ENCODE measurements at places on chromosomes 2 and 18. TPM values are rescaled to one million over a fixed set of nuclear protein-coding genes. Genes with fewer than 3 reads are reported as not detected.

EGR4 gene
- not detected for total RNA-seq

ICOS gene
- total RNA-seq: 0.12 TPM

LOXHD1 gene
- total RNA-seq: not detected

TSPYL6 gene
- not detected for total RNA-seq

C1QL2 gene
- total RNA-seq: not detected

ALPI gene
- not detected for total RNA-seq

IL1A gene
- total RNA-seq: 1.9 TPM

DNA sequence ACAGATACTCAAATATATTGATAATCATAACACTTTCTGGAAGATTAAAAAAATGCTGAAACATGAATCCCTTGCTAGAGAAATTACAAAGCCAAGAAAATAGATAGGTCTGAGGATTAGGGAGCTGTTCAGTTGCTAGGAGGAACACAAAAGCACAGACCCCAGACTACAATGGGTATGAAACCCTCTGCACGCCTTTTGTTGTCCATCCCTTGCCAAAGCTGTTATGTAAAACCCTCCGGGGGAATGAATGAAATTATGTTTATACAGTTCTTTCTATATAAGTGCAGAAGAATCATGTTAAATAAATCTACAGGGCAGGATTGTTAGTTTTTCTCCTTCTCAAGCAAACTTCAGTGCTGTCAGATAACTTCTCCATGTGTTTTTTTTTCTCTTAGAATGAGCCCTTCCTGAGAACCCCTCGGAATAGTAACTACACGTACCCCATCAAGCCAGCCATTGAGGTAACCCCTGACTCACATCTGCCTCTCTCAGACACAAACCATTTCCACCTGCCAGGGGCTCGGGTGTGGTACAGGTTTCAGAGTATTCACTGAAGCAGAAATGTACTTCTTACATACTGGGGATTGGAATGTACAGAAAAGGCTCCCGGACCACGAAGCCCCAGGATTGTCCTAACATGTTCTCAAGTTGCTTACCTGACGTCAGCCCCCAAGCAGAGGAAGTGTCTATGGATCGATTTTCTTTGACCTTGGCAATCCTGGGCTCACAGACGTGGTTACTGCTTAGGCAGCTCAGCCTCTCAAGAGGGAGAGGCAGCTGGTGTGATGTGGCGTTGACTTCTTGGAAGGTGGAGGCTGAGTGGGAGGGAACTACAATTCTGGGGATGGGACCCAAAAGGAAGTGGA lies 118.0 kb downstream of the PLB1 start:
- no peaks in the 10 kb centered on the region for H3K36me3 ChIP-seq
- no peak for DNase-seq
- H3K27me3 ChIP-seq: no peaks in the 10 kb centered on the region
- no peak overlapping the region for H3K27ac ChIP-seq
- H3K4me3 ChIP-seq: no peak overlapping the region

GRCh38 chr2:217703102-217703501 lies 299.7 kb downstream of the TNS1 start:
- DNase-seq: no peak
- no peaks in the 10 kb centered on the region for H3K36me3 ChIP-seq
- H3K4me3 ChIP-seq: no peak overlapping the region
- H3K27me3 ChIP-seq: peaks cover 14% of the 10 kb centered on the region

DNA sequence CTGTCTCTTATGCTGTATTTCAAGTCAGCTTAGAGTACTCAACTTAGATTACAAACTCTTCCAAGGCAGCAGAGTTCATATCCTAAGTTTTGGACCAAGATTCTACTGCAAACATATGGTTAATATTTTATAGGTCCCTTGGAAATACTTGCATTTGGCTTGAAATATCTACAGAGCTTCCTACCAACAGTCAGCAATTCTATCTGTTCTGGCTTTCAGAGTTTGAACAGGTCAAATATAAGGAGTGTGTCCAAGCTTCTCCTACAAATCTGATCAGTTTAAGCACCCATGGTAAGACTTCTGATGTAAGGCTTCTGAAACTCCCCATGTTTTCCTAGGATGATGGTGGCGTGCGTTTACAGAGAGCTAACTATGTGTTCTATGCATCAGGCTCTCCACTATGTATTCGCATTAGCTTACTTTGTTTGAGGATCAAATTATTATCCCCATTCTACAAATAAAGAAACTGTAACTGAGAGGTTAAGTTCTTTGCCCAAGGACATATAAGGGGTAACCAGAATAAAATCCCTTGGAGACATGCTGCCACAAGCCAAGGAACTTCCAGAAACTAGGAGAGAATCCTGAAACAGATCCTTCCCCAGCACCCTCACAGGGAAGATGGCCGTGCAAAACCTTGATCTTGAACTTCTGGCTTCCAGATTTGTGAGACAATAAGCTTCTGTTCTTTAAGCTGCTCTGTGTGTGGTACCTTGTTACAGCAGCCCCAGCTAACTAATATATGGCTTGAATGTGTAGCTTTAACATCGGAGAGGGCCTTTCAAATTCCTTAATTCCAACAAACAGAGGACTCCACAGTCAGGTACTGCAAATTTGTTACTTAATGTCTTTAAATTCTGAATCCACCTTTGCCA lies 55.1 kb downstream of the ATP8B1 start:
- H3K4me1 ChIP-seq: peaks cover 43% of the 10 kb centered on the region
- no peak for DNase-seq
- H3K4me3 ChIP-seq: peak overlapping the region; percentile 56
- no peaks in the 10 kb centered on the region for H3K27me3 ChIP-seq
- no peaks in the 10 kb centered on the region for H3K36me3 ChIP-seq

DNA sequence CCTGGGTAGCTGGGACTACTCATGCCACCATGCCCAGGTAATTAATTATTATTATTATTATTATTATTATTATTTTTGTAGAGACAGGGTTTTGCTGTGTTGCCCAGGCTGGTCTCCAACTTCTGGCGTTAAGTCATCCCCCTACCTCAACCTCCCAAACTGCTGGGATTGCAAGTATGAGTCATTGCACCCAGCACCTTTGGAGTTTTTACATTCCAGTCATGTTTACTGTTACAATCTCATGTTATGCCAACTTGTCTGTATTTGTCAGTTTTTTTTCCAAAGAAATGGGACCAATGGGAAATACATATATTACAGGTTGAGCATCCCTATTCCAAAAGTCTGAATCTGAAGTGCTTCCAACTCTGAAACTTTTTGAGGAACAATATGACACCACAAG lies 903.8 kb downstream of the SLC4A3 start:
- no peaks in the 10 kb centered on the region for H3K27me3 ChIP-seq
- H3K27ac ChIP-seq: no peak overlapping the region
- no peaks in the 10 kb centered on the region for H3K4me1 ChIP-seq
- H3K36me3 ChIP-seq: no peaks in the 10 kb centered on the region
- H3K4me3 ChIP-seq: no peak overlapping the region

GRCh38 chr2:168323529-168324021 lies 76.2 kb upstream of the STK39 start:
- H3K27ac ChIP-seq: no peak overlapping the region
- no peaks in the 10 kb centered on the region for H3K4me1 ChIP-seq
- no peaks in the 10 kb centered on the region for H3K36me3 ChIP-seq
- peaks cover 13% of the 10 kb centered on the region for H3K27me3 ChIP-seq
- no peak for DNase-seq
- H3K4me3 ChIP-seq: no peak overlapping the region

DNA sequence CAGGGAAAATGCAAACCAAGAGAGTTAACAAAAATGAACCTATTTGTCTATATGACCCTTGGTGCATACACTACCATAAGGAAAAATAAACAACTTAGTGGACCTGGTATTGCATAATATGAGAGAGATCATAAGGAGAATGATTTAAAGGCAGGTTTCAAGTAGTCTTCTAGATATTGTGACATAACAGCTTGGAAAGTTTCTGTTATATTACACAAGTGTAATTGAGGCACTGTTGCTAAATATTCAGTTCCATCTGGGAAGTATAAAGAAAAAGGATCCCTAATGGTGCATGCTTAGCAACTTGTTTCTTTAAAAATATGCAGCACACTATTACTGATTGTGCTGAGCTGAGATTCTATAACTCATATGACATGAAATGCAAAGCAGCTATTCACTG lies 252.2 kb upstream of the SPHKAP start:
- no peaks in the 10 kb centered on the region for H3K27me3 ChIP-seq
- DNase-seq: no peak
- H3K4me1 ChIP-seq: no peaks in the 10 kb centered on the region
- H3K27ac ChIP-seq: no peak overlapping the region
- no peak overlapping the region for H3K4me3 ChIP-seq

GRCh38 chr2:190649798-190650390 lies 1.0 kb downstream of the NAB1 start:
- H3K4me1 ChIP-seq: peaks cover 22% of the 10 kb centered on the region
- H3K27ac ChIP-seq: peak overlapping the region; percentile 80
- H3K36me3 ChIP-seq: peaks cover 5% of the 10 kb centered on the region
- no peaks in the 10 kb centered on the region for H3K27me3 ChIP-seq
- DNase-seq: no peak

GRCh38 chr2:189582140-189582808 lies 1.7 kb upstream of the SLC40A1 start:
- H3K27me3 ChIP-seq: peaks cover 34% of the 10 kb centered on the region
- H3K27ac ChIP-seq: no peak overlapping the region
- H3K4me1 ChIP-seq: peaks cover 20% of the 10 kb centered on the region
- H3K36me3 ChIP-seq: no peaks in the 10 kb centered on the region

DNA sequence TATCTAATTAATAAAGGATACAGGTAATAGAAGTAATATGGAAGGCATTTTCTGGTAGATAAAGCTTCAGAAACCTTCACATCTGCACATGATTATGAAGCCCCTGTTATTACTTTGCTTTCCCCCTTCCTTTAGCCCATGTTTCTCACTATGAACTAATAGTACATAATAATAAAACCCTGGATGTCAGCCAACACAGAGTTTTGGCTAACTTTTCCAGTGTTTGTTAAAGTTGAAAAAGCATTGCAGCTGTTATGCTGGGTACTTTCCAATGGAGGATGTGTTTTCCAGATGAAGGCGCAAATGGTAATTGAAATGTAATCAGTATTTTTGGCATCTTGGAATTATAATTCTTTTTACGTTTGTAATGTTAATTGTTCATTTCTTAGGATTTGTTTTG lies 43.5 kb downstream of the SPTBN1 start:
- H3K27ac ChIP-seq: no peak overlapping the region
- H3K4me1 ChIP-seq: no peaks in the 10 kb centered on the region
- no peak for DNase-seq

- no peak overlapping the region for H3K4me3 ChIP-seq
- H3K27ac ChIP-seq: no peak overlapping the region
- no peaks in the 10 kb centered on the region for H3K36me3 ChIP-seq
- no peaks in the 10 kb centered on the region for H3K4me1 ChIP-seq
Measured at GRCh38 chr2:39718483-39718882, 52.8 kb downstream of the TMEM178A start.

DNA sequence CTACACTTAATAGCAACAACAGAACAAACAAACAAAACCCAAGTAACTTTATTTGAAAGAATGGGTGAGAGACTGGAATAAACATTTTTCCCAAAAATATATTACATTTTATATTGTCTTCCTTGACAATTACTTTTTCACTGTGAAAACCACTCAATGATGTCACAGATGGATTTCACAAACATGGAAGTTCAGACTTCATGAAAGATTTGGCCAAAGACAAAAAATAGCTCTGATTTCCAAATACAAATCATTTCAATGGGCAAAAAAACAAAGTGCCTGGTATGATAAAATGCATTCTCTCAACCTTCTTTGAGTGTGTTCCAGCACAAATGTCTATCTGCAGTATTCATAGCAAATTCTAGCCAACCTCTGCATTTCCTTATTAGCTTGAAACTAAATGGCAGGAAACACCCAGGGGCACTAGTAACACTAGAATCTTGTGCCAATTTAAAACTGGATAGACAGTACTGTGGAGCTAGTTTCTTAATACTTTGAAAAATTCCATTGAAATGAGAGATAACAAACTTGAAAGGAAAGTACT lies 28.5 kb upstream of the NAPG start:
- H3K27me3 ChIP-seq: peaks cover 8% of the 10 kb centered on the region
- no peak for DNase-seq
- H3K36me3 ChIP-seq: no peaks in the 10 kb centered on the region
- H3K27ac ChIP-seq: no peak overlapping the region

- no peak for DNase-seq
- no peaks in the 10 kb centered on the region for H3K27me3 ChIP-seq
- no peak overlapping the region for H3K27ac ChIP-seq
- H3K4me3 ChIP-seq: no peak overlapping the region
- H3K4me1 ChIP-seq: peaks cover 7% of the 10 kb centered on the region
Measured at GRCh38 chr2:113831161-113831560, 58.7 kb upstream of the ACTR3 start.

GRCh38 chr2:62740221-62740620 lies 34.7 kb downstream of the EHBP1 start:
- no peaks in the 10 kb centered on the region for H3K36me3 ChIP-seq
- peaks cover 33% of the 10 kb centered on the region for H3K4me1 ChIP-seq
- no peaks in the 10 kb centered on the region for H3K27me3 ChIP-seq
- H3K4me3 ChIP-seq: no peak overlapping the region
- H3K27ac ChIP-seq: no peak overlapping the region
- no peak for DNase-seq

- H3K27ac ChIP-seq: no peak overlapping the region
- no peaks in the 10 kb centered on the region for H3K36me3 ChIP-seq
- no peak for DNase-seq
- peaks cover 46% of the 10 kb centered on the region for H3K4me1 ChIP-seq
Measured at GRCh38 chr2:86224645-86225355, 25.5 kb downstream of the MRPL35 start.

DNA sequence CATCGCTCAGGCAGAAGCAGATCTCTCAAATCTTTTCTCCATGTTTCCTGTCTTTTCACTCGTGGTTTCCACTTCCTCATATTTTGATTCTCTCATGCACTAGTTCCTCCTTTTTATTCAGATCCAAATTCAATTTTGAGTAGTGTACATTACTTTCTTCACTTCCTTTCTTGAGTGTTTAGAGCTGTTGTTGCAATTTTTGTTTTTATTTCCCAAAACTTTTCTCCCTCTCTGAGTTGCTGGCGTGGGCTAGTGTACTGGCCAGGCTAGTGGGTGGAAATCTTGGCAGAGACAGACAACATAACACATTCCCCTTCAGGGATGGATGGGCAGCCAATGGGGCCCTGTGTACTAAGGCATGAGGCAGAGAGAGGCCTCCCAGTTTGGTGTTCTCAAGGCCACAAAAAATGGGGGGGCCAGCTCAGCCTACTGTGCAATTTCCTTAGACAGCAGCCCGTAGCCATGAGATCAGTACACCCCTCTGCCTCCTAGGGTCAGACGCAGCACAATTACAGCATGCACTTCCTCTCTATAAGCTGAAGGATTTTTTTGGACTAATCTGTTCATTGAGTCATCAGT lies 145.1 kb upstream of the PID1 start:
- DNase-seq: no peak
- H3K4me3 ChIP-seq: no peak overlapping the region
- no peaks in the 10 kb centered on the region for H3K36me3 ChIP-seq
- no peak overlapping the region for H3K27ac ChIP-seq

- no peaks in the 10 kb centered on the region for H3K4me1 ChIP-seq
- no peak overlapping the region for H3K27ac ChIP-seq
- H3K27me3 ChIP-seq: peaks cover 3% of the 10 kb centered on the region
- DNase-seq: no peak
- no peaks in the 10 kb centered on the region for H3K36me3 ChIP-seq
Measured at GRCh38 chr2:26529406-26530239, 51.7 kb upstream of the OTOF start.
